Activated T-helper 1 cell treated with anti-CD3 and anti-CD28 coated beads, Interleukin-12 subunit alpha, Interleukin-12 subunit beta, Interleukin-2, Interleukin-4 antibody, amounts not matched to agents 30 ng/mL and 10 ng/mL and 1 ng/mL, durations not matched to agents 14 hours and 24 hours and 36 hours (primary cell): ENCODE measurements at places on chromosomes 13 and 19. TPM values are rescaled to one million over a fixed set of nuclear protein-coding genes. Genes with fewer than 3 reads are reported as not detected.

Gene PGLYRP1
- not detected in 2 replicates for total RNA-seq

Gene MADCAM1
- total RNA-seq, result 0.18 and 0.27 TPM in 2 replicates

Gene PDX1
- not detected in 2 replicates for total RNA-seq

Gene IFNL1
- total RNA-seq, result 0.23 TPM in 1 of 2 replicates, not detected in the other

Gene SIGLEC8
- 0.10 and 0.13 TPM in 2 replicates for total RNA-seq

Gene CATSPERD
- total RNA-seq, result not detected in 2 replicates

Gene ZNF583
- total RNA-seq, result 1.4 and 2.1 TPM in 2 replicates

Gene GPC6
- not detected in 2 replicates for total RNA-seq

Gene GZMM
- 52.7 and 55.6 TPM in 2 replicates for total RNA-seq

Gene MYO1F
- total RNA-seq, result 45.6 and 50.9 TPM in 2 replicates
